ENCODE measurements at places on chromosomes 11 and 22.

- DNase-seq = no peak
These were observed 732.8 kb upstream of the ANO5 start for GRCh38 chr11:21460082-21460481.

GRCh38 chr11:29916040-29916439, 100.8 kb downstream of the KCNA4 start:
- no peak for DNase-seq

GRCh38 chr11:4118107-4118506, 23.5 kb downstream of the RRM1 start:
- DNase-seq = peak; percentile 22

DNA sequence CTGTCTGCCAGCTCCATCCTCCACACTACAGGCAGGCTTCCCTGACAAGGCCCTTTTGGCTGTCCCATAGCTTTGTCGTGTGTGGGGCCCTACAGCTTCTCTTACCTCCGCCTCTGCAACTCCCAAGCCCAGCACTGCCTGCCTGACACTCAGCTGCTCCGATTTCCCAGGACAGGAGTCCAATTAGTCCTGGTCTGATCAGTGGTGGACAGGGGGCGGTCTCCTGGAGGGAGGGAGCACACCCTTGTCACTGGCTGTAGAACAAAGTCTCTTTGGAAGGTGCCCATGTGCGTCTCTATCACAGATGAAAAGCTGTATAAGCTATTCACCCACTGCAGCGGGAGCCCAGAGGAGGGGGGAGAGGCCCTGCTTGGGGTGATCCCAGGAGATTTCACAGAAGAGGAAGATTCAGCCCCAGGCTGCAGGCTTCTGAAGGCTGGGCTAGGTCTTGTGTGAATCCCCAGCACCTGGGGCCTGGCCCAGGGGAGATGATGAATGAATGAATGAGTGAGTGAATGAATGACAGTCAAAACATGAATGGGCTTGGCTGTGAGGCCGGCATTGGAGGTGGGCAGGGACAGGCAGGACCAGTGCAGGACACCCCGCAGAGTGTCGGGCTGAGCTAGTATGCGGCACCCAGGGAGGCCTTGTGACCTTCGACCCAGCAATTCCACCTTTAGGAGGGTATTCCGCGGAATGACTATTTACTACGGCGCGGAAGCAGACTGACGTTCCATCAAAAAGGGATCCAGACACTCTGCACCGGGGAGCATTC, 142.4 kb downstream of the CACNA1I start:
- no peak for DNase-seq

GRCh38 chr22:27518531-27519340, 282.8 kb downstream of the MN1 start:
- no peak for DNase-seq

DNA sequence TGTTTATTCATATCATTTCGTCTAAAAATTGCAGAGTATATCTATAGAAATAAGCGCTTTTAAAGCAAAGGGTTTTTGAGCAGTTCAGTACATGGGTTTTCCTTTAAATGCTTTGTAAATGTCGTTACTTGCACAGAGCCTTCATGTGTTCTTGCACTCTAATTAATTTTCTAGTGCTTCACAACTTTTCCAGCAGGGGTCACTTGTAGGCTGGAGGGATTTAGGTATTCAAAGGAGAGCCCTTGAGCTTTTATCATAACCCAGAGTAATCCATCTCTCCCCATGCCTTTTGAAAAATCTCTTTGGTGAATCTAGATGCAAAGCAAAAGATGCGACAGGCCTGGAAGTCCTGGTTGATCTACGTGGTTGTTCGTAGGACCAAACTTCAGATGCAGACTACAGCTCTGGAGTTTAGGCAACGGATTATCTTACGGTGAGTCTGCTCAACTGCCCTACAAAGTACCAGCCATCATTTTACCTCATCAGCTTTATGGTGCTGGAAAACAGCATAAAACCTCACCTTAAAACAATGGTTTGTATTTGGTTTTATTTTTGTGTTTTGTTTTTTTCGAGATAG, 60.4 kb downstream of the SFI1 start:
- DNase-seq = no peak

DNA sequence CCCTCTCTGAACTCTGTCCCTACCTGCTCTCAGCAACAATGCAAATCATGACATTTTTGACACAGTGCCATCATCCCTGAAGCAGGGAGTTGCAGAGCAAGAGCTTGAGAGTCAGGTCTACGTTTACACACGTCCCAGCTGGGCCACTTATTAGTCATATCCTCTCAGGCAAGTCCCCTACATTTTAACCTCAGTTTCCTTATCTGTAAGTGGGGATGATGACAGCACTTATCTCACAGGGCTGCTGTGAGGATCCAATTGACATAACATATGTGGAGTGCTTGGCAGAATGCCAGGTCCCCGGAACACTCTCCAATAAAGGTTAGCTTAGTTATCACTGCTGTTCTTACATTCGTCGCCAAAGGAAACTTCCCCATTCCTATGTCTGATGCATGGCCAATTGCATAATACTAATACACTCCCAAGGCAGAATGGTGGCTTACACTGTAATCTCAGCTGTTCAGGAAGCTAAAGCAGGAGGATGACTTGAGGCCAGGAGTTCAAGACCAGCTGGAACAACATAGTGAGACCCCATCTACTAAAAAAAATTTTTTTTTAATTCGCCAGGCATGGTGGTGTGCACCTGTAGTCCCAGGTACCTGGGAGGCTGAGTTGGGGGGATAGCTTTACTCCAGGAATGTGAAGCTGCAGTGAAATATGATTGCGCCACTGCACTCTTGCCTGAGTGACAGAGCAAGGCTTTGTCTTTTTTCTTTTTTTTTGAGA, 16.6 kb downstream of the ASCC2 start:
- DNase-seq = peak; percentile 79

DNA sequence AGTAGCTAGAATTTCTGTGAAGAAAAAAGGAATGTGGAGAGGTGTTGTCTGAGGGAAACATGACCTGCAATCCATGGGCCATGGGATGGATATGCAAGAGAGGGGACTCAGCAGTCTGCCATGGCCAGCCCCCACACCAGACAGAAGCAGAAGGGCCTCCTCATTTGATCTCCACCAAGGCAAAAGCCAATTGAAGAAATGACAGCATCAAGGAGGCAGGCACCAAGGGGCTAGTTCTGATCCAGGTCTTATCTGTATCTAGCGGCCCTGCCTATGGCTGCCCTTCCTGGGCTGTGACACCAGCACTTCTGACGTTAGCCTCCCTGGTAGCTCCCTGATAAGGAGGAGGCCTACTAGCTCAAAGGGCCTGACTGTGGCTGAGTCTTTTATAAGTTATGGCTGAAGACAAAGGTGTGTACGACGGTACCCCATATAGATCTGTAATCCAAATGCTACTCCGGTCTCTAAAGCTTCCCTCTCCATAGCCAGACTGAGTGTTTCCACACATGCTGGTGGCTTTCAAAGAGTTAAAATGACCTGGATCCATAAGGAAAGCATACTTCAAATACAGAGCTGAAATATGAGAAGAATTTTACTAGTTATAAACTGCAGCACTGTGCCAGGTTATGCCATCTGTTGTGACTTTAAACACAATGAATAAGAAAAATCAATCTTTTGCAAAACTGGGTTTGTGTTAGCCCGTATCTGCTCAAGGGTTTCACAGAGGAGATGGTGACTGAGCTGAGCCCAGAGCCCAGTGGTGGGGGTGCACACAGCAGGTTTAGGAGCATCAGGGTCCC, 34.4 kb downstream of the HIRA start:
- no peak for DNase-seq

DNA sequence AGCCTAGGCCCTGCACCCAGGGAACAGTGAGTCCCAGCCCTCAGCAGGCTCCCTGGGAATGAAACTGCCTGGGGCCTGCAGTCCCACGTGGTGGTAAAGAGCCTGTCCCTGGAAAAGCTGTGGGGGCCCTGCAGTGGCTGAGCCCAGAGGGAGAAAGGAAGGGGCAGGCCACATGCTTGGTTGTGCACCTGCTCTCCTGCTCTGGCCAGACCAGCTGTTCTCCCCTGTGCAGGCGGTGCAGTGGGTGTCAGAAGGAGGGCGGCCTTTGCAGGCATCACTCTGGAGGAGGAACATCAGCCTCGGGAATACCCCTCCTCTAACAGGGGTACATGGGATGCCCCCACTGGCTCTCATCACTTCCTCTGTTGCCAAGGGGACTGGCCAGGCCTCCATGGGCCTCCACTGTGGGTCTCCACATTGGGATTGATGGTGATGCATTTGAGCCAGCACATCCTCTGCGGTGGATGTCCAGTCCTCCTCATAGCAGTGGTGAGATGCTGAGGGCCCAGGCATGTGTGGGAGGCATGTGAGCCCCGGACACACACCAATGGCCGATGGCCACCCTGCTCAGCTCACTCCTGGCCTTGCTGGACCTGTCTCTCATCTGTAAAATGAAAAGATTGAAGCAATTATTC, 690.4 kb downstream of the BRD1 start:
- no peak for DNase-seq
